ENCODE measurements at places on chromosomes 2 and 18. TPM values are rescaled to one million over a fixed set of nuclear protein-coding genes. Genes with fewer than 3 reads are reported as not detected.

- ATAC-seq, result no peak
Observed at GRCh38 chr18:58866773-58867150, 2.1 kb downstream of the ZNF532 start.

Gene ELOA2
- 0.52 TPM for total RNA-seq

- no peak for ATAC-seq
Observed at GRCh38 chr2:157443090-157443489, 799 bp downstream of the CYTIP start.

Gene LYPD6
- total RNA-seq, result 3.0 TPM

DNA sequence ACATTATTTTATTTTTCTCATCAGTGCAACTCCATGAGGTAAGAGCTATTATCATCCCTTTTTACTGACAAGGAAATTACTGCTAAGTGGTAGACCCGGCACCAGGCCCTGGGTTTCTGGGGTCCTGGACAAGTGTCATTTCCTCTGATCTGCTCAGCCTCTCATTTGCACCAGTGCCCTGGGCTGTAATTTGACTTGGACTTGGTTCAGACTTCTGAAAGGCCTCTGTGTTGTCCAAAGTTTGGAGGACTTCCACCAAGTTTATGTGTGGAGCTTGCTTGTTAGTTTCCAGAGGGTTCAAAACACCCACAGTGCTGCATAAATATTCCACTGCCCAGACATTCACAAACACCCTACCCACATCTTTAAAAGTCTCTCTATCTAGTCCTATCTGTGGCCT, 44.0 kb upstream of the PPP1CB start:
- no peak for ATAC-seq

DNA sequence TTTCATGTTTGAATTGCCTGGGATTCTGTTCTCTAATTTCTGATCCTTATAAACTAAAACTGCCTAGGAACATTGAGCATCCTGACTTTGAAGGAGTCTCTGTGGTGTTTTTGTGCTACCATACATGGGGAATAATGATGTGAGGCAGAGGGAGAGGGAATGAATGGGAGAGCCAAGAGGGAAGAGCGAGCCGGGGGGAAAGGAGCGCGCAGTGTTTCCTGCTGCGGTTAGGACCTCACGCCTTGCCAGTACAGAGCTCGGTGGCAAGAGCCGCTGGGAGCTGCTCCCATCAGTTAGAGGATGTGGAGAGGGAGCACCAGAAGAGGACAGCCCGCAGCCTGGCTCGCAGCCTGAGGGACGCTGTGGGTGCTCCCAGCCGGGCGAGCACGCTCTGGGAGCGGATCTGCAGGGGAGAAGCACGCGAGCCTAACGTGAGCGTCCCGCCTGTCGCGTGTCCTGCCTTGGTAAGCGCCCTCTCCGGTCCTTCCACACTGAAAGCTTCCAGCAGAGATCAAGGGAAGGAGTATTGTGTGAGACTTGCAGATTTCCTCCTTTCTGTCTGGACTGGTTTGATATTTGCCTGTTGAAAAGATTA, 114.7 kb downstream of the FAM210A start:
- ATAC-seq, result peak; percentile 75

DNA sequence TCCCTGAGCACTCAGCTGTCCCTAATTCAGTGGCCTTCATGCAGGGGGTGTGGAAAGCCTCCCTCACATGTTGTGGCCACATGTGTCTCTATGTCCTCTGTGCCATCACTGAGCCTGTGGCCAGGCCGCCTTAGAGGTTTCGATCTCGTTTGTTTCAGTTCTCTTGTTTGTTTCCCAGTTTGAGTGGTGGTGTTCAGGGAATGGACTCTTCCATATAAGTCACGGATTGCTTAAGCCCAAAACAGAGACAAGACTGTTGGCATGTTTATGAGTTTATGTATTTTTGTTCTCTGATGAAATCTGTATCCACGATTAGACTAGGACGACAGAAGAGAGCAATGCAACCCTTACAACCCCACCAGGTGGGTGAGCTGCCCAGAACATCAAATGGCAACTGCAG, 134.5 kb downstream of the CCBE1 start:
- ATAC-seq, result no peak

Gene SLC40A1
- 4.0 TPM for total RNA-seq

Gene CHPF
- total RNA-seq, result 20.0 TPM

GRCh38 chr2:2184549-2185249, 146.4 kb downstream of the MYT1L start:
- no peak for ATAC-seq

Gene ASPRV1
- 2.5 TPM for total RNA-seq

Gene FBXO36
- 4.7 TPM for total RNA-seq

Gene OR6B2
- 0.56 TPM for total RNA-seq

GRCh38 chr18:54148678-54149077, 75.8 kb downstream of the MBD2 start:
- ATAC-seq, result no peak

Gene GNLY
- 0.14 TPM for total RNA-seq

DNA sequence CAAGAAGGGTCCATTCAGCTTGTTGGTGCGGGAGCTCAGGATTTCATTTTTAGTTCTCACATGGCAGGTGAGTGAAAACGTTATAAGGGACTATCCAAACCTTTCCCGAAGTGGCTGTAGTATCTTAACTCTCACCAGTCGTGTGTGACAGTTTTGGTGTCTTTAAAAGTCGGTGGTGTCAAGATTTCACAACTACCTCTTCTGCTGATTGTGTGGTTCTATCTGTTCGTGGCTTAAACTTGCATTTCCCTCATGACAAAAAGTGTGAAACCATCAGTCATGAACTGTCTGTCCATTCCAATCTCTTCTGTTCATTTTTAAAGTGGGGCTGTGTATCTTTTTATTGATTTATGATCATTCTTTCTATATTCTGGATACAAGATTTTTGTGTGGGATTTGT, 3.8 kb upstream of the AQP12B start:
- ATAC-seq, result no peak

GRCh38 chr2:44097322-44097907, 71.3 kb upstream of the PPM1B start:
- ATAC-seq, result no peak

DNA sequence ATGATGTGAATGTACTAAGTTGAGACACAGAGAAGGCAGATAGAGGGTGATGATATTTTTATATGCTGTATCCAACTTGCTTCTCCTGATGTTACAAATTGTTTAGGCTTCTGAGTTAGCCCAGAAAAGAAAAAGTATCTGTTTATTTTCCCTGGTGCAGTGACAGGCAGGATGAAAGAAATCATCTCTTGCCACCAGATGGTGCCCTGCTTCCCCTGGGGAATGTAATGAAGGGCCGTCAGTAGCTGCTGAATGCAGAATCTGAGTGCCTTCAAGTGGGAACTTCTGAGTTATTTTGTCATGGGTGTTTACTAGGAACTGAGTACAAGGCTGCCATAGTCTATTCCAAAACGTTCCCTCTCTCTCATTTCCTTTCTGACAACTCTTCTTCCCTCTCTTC, 525.6 kb downstream of the MBD2 start:
- ATAC-seq, result peak; percentile 90

- ATAC-seq, result no peak
Observed at GRCh38 chr2:134436706-134437105, 182.8 kb downstream of the MGAT5 start.

DNA sequence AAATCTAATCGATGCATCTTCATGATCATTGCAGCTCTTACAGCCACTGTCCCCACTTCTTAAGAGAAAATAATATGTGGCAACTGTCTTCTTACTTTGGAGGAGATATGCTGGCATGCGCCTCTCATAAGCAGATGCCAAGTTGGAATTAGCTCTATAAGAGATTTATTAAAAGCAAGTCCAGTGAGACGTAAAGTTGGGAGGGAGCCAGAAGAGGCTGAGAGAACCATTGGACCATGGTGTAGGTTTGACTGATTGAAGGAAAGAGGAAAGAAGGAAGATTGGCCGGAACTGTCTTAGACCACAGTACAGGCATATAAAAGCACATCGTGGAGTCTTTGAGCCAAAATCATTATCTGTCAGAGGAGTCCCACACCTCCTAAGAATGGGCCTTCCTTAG, 265.7 kb upstream of the ZC3H15 start:
- no peak for ATAC-seq

DNA sequence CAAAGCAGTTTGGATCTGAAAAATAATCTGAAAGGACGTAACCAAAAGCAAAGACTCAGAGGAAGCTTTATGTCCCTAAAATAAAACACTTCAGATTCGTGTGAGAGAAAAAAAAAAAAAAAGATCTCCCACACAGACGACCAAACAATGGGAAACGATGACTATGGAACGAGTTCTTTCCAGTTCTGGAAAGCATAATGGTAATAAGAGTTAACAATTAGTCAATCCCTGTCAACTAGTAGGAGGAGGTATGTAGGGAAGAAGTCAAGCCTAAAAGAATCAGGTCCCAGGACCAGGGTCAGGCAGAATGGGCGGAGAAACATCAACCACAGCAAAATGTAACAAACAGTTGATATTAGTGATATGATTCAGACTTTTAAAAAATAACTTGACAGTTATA, 170.3 kb upstream of the SETBP1 start:
- peak; percentile 20 for ATAC-seq

- no peak for ATAC-seq
Observed at GRCh38 chr18:8726281-8726680, 20.9 kb downstream of the MTCL1 start.

GRCh38 chr2:59399126-59399525, 1154.3 kb downstream of the BCL11A start:
- ATAC-seq, result no peak

- ATAC-seq, result peak; percentile 62
Observed at GRCh38 chr2:202773301-202773973, 98.1 kb downstream of the ICA1L start.

DNA sequence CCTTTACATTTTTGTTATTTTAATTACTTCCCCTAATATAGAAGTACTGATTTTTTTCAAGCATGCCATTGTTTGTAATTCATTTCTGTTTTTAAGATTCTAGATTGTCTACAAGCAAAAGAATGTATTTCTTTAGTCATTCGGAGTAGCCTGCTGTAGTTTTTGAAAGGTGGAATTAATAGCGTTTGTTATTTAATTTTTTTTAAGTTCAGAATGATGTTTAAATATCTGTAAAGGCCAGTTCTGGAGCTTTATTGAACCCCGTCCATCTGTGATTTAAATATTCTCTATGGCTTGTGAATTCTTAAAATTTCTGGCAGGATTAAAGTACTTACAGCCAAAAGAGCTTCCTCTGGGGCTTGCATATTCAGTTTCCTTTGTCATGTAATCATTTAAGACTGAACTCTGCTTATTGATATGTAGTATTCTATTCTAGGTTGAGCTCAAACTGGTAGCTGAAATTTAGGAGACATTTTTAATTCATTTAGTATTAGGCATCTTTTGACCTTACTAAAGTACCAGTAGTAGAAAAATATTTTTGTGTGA, 5.2 kb downstream of the TGIF1 start:
- ATAC-seq, result no peak

- no peak for ATAC-seq
Observed at GRCh38 chr2:83240611-83241010, 1218.5 kb downstream of the SUCLG1 start.

GRCh38 chr2:72144632-72145288, 2.9 kb downstream of the CYP26B1 start:
- ATAC-seq, result peak; percentile 9

GRCh38 chr18:41391616-41392595, 563.1 kb upstream of the PIK3C3 start:
- peak; percentile 89 for ATAC-seq

Gene GALNT14
- total RNA-seq, result not detected

DNA sequence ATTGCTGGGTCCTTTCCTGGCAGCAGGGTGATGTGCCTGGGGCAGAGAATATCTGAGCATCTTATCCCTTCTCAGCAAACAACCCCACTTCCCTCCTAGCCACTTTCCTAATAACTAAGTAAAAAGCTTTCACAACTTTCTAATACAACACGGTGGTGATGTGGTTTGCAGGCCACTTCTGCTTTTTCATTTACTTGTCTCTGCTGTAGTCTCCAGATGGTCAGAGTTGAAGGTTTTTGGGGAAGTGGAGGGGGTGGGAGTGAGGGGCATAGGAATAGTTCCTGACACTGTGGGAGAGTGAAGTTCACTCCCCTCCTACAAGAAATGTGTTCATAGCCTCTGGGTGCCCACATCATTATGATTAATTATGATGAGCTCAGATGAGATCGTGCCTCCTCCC, 11.6 kb downstream of the OXER1 start:
- no peak for ATAC-seq

- no peak for ATAC-seq
Observed at GRCh38 chr2:96783388-96783787, 22.7 kb downstream of the CNNM4 start.

Gene NETO1
- 0.35 TPM for total RNA-seq

Measured in motor neuron (in vitro differentiated cells).